PC-9 (cell line): ENCODE measurements at places on chromosomes 4 and X.

- DNase-seq = no peak
Measured at GRCh38 chr4:83716874-83717273, 181.0 kb downstream of the GPAT3 start.

- DNase-seq = no peak
Measured at GRCh38 chr4:107757864-107758476, 37.9 kb upstream of the PAPSS1 start.

GRCh38 chr4:149493492-149493891 lies 322.2 kb downstream of the IQCM start:
- no peak for DNase-seq

DNA sequence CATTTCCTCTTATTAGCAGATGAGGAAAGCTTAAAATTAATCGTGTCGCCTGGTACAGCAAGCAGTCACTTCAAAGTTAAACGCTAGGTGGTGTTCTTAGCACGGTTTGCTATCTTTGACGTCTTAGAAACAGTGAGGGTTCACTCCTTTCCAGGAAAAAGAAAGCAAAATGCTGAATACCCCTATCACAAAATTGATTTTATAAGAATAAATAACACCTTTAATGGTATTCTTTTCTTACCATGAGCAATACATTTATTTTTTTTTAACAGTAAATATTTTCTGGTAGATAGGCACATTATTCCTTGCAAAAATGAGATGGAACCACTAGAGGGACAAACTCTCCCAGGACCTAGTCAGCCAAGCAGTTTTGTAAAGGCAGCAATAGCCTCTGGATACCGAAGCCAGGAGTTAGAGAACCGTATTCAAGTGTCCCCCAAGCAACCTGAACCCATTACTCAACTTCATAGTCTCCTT lies 153.9 kb downstream of the KDR start:
- no peak for DNase-seq
